Thyroid gland (tissue), 4 donors: ENCODE measurements at places on chromosomes 4 and X. TPM values are rescaled to one million over a fixed set of nuclear protein-coding genes. Genes with fewer than 3 reads are reported as not detected.

DNA sequence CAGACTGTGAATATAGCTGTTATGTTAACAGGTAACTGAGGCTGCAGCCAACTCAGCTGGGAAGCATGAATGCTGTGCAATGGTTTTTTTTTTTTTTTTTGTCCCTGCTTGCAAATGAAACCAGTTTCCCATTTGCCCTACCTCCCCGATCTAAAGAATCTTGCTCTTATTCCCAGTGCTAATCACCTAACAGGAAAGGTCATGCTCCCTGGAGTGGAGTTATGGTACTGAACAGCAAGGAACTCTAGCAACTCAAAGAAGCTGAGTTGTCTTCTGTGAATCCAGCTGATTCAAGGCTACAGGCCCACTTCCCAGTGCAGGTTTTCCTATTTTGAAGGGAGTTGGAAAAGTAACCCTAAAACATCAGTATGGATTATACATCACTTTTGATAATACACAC, 52.1 kb downstream of the HTR2C start:
- no peaks in the 10 kb centered on the region for H3K36me3 ChIP-seq
- no peak overlapping the region for H3K4me3 ChIP-seq
- no peak for DNase-seq
- H3K27me3 ChIP-seq: no peaks in the 10 kb centered on the region

TBX22 gene
- 11.9 TPM for total RNA-seq

GRCh38 chr4:2065106-2065930, 6.2 kb downstream of the NAT8L start:
- H3K27ac ChIP-seq: no peak overlapping the region
- no peaks in the 10 kb centered on the region for H3K4me1 ChIP-seq
- H3K4me3 ChIP-seq: no peak overlapping the region
- H3K36me3 ChIP-seq: no peaks in the 10 kb centered on the region
- no peaks in the 10 kb centered on the region for H3K27me3 ChIP-seq

GRCh38 chrX:135170877-135171519, at the start of gene CT55:
CT55 (minus strand) TSS chrX:135171398; CDS start chrX:135171171, 227 bp downstream.
- H3K4me1 ChIP-seq: no peaks in the 10 kb centered on the region
- DNase-seq: no peak
- H3K27ac ChIP-seq: no peak within 1 kb of the TSS

GRCh38 chr4:65917486-65917885, 247.2 kb upstream of the EPHA5 start:
- no peak for DNase-seq
- H3K4me3 ChIP-seq: no peak overlapping the region
- H3K27me3 ChIP-seq: no peaks in the 10 kb centered on the region
- no peaks in the 10 kb centered on the region for H3K4me1 ChIP-seq

VSIG1 gene
- 0.33 TPM for total RNA-seq
